ENCODE measurements at places on chromosomes 3 and 15.

- DNase-seq: no peak
These were observed 51.5 kb upstream of the NANOGP8 start for GRCh38 chr15:35136321-35137189.

GRCh38 chr3:129715854-129716253, 109.4 kb upstream of the PLXND1 start:
- no peak for DNase-seq

GRCh38 chr3:157387708-157388435, 48.8 kb upstream of the PTX3 start:
- peak; percentile 44 for DNase-seq

- DNase-seq: no peak
These were observed 628.0 kb downstream of the ROBO2 start for GRCh38 chr3:77667901-77668300.

DNA sequence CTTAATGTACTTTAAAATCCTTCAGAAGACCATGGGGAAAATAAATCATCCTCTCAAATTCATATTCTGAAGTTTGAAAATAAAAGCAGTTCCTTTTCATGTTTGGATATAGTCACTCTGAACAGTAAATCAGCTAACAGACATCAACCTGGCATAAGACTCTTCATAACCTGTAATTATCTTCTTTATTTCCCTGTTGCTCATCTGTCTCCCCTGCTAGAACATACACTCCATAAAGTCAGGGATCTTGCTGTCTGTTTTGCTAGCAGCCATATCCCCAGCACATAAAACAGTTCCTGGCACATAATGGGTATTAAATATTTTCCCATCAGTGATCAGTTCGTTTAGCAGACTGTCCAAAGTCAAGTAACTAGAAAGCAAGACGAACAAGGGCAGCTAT, 11.2 kb downstream of the VGLL4 start:
- no peak for DNase-seq

DNA sequence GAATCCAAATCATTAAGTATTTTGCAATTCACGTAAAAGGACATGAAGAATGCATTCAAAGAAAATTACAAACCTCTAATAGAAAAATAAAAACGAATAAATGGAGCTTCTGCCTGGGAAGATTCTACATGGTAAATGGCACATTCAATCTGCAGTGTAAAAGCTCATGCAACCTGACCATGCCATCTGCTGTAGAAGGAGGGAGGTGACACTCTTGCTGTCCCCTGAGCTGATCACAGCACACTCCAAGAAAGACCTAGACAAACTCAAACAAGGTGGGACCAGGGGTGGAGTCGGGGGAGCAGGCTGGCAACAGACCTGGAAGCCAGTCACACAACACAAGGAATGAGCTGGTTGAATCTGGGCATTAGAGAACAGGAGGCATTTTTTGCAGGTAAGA, 101.8 kb downstream of the BDH1 start:
- DNase-seq: no peak

- DNase-seq: no peak
These were observed 7.2 kb downstream of the UBA3 start for GRCh38 chr3:69072928-69073327.

DNA sequence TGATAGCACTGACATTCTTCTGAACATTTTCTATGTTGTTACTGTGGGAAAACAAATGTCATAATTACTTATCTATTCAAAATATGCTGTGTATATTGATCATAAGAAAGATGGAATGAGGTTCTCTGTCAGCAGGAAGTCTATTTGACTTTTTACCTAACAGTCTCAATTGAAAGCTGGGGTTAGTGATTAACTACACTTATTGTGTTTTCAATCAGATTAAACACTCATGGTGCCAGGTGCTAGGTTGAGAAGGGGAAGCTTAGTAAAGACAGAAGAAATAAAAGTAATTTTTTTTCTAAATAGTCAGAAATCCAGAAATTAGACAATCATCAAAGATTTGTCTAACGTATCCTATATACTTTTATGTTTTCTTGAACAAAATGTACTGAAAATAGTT, 281.0 kb upstream of the NR2E3 start:
- no peak for DNase-seq

GRCh38 chr3:64961301-64961700, 273.5 kb upstream of the ADAMTS9 start:
- no peak for DNase-seq

DNA sequence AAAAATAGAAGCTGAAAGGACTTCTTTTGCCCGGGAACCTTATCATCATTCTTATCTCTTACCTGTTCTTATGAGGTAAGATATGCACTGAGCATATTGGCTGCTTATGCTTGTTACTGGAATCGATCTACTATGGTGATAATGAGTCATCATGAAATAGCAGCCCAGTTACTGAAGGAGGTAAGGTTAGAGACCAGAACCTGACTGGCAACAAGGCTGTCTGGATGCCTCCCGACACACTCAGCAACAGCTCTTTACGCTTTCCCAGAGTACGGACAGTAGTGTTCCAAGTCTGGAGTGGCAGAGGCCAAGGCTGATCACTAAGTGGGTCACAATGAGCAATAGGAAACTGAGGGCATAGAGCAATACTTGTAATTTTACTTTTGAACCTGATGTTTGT, 314.1 kb downstream of the NLGN1 start:
- DNase-seq: no peak

GRCh38 chr3:66610562-66610909, 109.7 kb upstream of the LRIG1 start:
- no peak for DNase-seq

DNA sequence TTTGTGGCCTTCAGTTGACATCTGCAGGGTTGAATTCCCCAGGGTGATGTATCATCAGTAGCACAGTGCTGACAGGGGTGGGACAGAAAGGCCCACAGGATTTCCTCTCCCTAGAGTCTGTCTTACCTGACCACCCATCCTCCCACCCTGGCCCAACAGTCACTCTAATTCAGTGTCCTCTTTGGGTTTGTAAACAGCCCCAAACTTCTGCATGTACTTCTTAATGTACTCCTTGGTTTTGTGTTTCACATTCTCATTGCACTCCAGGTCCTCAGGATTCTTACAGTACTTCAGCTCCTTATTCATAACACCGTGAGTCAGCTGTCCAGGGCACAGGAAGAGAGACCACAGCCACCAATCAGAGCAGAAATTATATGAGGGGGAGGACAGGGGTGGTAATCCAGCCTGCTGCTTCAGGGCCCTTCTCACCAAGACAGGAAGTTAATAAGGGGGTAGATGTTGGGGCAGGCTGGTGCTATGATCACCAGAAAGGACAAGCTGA, 37.5 kb downstream of the NBEAL2 start:
- DNase-seq: no peak

DNA sequence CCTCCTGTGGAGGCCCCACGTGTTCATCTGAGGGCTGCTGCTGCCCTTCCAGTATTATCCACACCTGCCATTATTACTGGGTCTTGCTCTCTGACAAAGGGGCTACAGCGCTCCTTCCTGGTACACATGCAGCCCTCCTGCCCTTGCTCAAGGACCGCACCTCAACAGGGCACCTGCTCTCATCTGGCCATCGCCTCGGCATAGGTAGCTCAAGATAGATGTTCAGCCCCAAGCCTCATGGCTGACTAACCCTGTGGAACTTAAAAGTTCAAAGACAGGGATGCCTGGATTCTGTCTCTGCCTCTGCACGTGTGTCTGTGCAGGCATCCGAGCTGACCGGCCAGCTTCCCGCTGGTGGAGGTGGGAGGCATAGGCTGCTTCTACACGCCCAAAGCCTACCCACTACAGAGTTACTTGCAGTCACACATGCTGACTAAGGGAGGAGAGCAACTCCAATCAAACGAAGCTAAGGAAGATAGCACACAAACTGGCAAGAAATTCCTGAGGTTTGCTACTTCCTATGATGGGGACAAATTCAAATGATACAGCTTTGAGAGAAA, 152.5 kb upstream of the ATP10A start:
- no peak for DNase-seq

GRCh38 chr15:62190274-62190673, 25.2 kb upstream of the C2CD4B start:
- DNase-seq: peak; percentile 37

DNA sequence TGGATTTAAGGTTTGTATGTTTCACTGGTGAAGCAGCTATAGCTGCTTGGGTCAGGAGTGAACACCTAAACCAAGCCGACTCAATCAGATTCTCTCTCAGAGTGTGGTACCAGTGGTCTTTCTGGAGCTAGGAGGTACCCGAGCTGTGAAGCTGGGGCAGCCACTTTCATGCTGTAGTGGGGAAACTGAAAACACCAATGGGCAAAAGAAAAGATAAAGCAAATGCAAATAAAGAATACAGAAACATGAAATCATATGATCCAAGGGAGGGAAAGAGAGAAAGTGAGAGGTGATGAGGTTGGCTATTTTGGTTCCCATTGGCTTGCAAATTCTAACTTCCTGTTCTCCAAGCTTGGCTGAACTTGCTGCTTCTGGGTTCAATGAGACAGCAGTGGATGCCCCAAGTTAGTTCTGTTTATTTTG, 212.3 kb upstream of the CFAP20DC start:
- DNase-seq: no peak

GRCh38 chr15:82871358-82871757, 61.9 kb downstream of the WHAMM start:
- DNase-seq: no peak

- no peak for DNase-seq
These were observed 4.1 kb downstream of the MYL3 start for GRCh38 chr3:46859001-46859710.

- no peak for DNase-seq
These were observed 47.1 kb upstream of the MAPKBP1 start for GRCh38 chr15:41727143-41727542.

DNA sequence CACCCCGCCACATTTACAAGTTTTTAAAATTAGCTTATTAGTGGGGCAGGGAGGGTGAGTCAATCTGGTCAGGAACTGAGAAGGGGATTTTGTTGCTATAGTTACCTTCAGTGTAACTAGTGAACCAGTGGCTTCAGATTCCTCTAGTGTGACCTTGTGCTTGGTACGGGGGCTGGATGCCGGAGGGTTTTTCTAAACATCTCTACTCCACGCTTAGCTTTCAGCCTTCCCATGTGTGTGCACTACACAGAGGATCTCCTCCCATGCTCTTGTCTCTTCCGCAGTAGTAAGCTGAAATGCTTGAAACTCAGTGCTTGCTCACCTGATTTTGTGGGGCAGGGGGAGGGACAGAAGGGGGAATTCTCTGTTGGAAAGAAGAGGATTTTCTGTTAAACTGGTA, 67.9 kb upstream of the AKAP13 start:
- DNase-seq: no peak

- no peak for DNase-seq
These were observed 1.9 kb downstream of the CBLB start for GRCh38 chr3:105866656-105867653.

GRCh38 chr3:148600902-148601765, 96.6 kb upstream of the AGTR1 start:
- no peak for DNase-seq

- peak; percentile 47 for DNase-seq
These were observed 63.0 kb downstream of the VPS8 start for GRCh38 chr3:184874709-184875644.

All from ELF-1 (cell line).